ENCODE measurements at places on chromosomes 4 and X.

DNA sequence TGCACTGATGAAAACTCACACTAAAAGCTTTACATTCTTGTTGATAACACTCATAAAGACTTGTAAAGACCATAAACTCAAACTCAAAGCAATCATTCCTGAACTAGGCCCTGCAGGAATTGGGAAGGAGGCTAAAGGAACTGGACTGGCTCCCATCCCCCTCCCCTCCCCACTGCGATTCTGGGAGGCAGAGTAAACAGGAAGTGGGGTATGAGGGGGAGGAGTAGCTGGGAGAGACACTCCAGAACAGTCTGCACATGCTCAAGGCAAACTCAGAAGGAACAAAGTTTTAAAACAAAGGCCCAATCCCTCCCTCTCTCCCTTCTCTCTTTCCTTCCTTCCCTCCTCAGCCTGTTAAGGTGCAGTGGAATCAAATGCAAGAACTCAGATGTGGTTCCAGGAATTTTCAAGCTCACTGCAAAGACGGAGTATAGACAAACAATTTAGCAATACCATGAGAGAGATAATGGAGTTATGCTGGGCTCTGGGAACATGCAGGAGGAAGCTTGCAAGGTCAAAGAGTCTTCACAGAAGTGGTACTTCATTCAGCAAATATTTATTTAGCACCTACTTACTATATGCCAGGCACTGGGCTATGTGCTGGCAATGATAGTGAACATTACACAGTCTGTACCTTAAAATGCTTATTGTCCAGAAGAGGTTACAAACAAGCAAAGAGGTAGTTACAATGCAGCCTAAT is 15.9 kb downstream of the MID1IP1 start:
- no peak for DNase-seq

- no peak for DNase-seq
Observed at GRCh38 chr4:145851511-145852201, 87.0 kb downstream of the ZNF827 start.

- no peak for DNase-seq
Observed at GRCh38 chrX:44042116-44042515, 68.9 kb upstream of the NDP start.

DNA sequence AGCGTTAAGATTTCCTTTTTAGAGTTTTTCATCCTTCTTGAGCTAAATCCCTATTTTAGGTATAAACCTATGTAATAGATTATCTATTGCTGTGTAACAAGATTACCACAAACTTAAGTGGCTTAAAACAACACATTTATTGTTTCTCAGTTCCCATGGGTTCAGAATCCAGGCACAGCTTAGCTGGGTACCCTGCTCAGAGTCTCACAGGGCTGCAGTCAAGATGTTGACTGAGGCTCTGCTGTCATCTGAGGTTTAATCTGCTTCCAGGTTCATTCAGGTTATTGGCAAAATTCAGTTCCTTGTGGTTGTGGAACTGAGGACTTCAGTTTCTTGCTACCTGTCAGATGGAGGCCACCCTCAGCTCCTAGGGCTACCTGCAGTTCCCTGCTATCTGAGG is 60.9 kb downstream of the GK start:
- no peak for DNase-seq

DNA sequence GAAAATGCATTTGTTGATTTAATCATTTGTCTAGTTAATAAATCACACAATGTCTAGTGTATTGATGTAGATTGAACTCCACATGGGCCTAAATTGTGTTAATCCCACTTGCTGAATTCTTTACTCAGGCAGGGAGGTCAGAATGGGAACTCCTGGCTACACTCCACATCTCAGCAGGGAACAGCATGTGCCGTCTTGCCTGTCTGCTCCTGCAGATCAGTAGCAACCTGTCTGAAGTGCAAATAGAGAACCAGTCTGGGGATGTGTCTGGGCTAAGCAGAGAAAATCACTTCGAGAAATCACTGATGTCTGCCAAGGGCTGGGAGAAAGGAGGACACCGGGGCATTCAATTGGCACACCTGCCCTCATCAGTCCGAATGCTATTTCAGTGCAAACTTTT is 16.5 kb upstream of the MXRA5 start:
- no peak for DNase-seq

DNA sequence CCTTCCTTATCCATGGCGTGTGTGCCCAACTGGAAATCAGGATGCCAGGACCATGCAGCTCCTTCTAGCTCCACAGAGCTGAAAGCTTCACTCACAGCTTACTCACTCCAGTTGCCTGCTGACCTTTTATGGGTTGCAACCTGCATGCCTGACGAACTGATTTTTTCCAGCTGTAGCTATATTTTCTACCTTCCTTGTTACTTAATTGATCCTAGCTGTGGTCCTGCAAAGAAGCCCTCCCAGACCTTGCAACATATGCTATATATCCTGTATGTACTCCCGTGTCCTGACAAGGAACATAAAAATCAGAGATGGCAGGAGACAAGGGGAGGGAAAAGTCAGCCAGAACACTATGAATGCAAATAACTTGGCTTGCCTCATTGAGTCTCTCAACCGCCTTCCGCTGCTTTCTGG is 135.3 kb upstream of the LDB2 start:
- DNase-seq = no peak

GRCh38 chrX:151974336-151975227 is at the start of gene GABRE:
Gene GABRE (minus strand): TSS chrX:151974676. CDS start chrX:151974625, 51 bp downstream.
- no peak for DNase-seq

GRCh38 chr4:120263618-120264017 is 197.0 kb upstream of the MAD2L1 start:
- DNase-seq = no peak

GRCh38 chr4:4270529-4270928 is 19.4 kb downstream of the LYAR start:
- no peak for DNase-seq

- no peak for DNase-seq
Observed at GRCh38 chr4:186946682-186947294, 223.1 kb upstream of the FAT1 start.

- DNase-seq = no peak
Observed at GRCh38 chr4:140790765-140791164, 34.6 kb upstream of the TBC1D9 start.

- DNase-seq = no peak
Observed at GRCh38 chr4:40255393-40256281, 58.8 kb downstream of the RHOH start.

- DNase-seq = no peak
Observed at GRCh38 chrX:71182871-71183270, 38.2 kb downstream of the NLGN3 start.

DNA sequence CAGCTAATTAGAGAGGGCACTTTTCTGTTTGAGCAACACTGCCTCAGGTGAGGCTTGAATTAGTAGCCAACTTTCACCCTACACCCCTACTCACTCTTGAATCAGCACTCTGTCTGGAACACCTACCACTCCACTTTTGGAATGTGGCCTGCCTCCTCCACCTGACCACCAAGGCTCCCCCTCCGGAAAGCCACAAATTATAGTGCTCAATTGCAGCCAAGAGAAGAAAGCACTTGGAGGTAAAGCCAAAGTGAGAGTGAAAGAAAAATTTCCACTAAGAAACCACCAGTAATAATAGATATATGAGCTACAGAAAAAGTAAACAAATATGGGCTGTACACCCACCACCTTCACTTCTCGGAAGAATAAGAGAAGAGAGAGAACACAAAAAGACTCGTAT is 41.1 kb downstream of the PPP3CA start:
- DNase-seq = no peak

GRCh38 chr4:4440333-4441061 is 53.6 kb downstream of the NSG1 start:
- DNase-seq = no peak

DNA sequence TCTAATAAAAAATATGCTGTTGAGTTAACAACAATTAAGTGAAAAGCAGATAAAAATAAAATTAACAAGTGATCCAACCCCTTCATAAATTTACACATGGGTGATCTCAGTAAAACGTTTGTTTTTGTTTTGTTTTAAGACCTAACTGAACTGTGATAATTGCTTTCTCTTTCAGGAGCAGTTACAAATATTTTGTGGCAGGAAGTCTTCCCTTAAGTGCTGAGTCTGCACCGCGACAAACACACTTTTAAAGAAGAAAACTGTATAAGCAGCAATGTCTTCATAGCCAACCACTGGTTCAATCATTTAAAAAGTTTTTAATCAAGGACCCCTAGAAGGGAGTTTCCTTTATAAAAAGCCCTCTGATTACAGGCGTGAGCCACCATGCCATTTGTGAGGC is 53.7 kb upstream of the NFKB1 start:
- no peak for DNase-seq

GRCh38 chr4:141541851-141542250 is 94.5 kb upstream of the IL15 start:
- no peak for DNase-seq

- DNase-seq = no peak
Observed at GRCh38 chr4:12507868-12508481, 976.2 kb downstream of the RAB28 start.
